ENCODE measurements at places on chromosomes 4 and X.

GRCh38 chrX:122115604-122116003 lies 1068.2 kb downstream of the GLUD2 start:
- no peak for DNase-seq

DNA sequence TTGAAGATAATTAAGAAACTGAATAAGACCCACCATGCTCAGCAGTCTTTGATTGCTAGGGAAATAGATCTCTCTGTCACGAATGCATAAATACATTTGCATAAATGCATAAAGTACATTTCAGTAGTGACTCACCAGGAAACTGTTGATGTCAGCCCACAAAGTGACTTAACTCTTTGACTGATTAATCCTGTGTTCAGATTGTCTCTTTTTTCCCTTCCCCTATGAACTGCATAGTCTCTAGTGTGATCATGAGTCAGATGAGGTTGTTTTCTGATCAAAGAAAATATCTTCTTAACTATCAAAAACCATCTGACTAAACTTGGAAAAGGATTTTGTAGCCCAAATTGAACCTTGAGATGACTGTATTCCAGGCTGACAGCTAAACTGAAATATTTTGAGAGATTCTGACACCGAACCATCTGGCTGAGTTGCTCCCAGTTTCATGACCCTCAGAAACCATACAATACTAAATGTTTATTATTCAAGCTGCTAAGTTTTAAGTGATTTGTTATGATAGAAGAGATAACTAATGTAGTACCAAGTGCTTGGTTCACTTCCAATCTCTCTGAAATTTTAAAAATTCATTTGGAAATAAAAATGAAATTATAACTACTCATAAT lies 1381.5 kb upstream of the AGA start:
- DNase-seq: no peak

DNA sequence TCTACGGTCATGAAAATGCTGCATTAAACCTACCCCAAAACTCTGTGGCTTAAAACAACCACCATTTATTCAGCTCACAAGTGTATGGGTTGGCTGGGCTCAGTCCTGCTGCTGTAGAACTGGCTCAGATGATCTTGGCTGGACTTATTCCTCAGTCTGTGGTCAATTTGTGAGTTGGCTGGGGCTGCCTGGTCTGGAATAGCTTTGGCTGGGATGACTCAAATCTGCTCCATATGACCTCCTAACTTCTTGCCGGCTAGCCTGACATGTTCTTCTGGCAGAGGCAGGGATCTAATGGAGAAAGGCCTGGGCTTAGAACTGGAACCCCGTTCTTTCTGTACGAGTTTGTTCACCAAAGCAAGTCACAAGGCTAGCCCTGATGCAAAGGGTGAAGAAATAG lies 71.7 kb downstream of the CFAP299 start:
- DNase-seq: no peak

DNA sequence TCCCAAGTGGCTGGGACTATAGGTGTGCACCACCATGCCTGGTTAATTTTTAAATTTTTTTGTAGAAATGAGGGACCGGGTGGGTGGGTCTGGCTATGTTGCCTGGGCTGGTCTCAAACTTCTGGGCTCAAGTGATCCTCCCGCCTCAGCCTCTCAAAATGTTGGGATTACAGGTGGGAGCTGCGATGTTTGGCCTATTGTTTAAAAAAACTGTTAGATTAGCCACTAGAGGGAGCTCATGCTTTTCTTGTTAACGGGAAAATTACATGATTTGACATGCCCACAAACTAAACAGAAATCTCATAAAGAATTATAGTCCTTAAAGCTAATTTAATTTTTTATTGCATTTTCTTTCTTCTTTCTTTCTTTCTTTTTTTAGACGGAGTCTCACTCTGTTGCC lies 5.0 kb upstream of the SDAD1 start:
- DNase-seq: peak; percentile 4

DNA sequence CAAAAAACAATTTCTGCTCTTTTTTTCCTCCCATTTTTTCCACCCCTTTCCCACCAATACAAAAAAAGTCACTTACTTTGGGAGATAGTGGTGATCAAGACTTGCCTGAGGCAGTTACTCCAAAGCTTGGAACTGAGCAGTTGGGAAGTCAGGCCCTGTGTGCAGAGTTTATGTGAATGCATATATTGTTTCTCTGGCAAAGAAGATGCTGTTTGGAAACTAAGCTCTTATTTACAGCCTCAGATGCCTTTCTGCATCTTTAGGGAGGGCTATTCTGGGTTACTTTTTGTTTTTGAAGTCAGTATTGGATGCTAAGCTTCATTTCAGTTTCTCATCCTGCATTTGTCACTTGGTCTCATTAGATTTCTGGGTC lies 136.3 kb downstream of the ZNF330 start:
- no peak for DNase-seq

All from H54 (cell line).